ENCODE measurements at places on chromosomes 7 and 10. TPM values are rescaled to one million over a fixed set of nuclear protein-coding genes. Genes with fewer than 3 reads are reported as not detected.

GRCh38 chr10:34462056-34462455 is 353.0 kb downstream of the PARD3 start:
- no peak for DNase-seq

- no peak for DNase-seq
Measured at GRCh38 chr7:30207376-30207775, 72.6 kb downstream of the MTURN start.

GRCh38 chr10:10824591-10825148 is 193.0 kb upstream of the CELF2 start:
- no peak for DNase-seq

GRCh38 chr10:36038316-36038955 is 396.3 kb upstream of the FZD8 start:
- no peak for DNase-seq

DNA sequence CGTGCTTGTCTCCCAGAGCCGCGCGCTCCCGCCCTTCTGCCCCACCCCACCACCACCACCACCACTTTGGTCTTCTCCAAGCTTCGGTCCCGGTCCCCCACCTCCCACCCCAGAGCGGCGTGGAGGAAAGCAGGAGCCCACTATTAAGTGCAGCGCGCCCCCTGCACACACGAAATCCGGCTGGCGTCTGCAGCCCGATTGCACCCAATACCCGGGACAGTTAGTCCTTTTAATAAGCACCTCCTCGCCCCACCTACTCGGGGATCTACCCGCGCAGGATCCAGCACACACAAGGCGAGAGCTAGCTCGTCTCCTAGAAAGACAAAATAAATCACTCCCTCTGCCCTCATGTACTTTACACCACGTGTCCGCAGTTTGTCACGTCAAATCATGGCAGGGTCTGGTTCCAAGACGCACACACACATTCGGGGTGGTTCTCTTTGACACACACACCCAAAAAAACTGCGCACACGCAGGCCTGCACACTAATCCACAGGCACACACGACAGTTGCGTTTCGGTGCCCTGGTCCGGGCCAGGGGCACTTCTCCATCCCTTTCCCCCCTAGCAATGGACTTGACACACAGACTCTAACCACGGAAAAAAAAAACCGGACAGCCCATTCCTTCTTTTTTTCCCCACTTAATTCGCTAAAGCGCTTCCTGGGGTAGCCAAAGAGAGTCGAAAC is 1.6 kb downstream of the SFMBT2 start:
- DNase-seq, result peak; percentile 47

- DNase-seq, result no peak
Measured at GRCh38 chr10:78551184-78552005, 517.4 kb upstream of the ZMIZ1 start.

DNA sequence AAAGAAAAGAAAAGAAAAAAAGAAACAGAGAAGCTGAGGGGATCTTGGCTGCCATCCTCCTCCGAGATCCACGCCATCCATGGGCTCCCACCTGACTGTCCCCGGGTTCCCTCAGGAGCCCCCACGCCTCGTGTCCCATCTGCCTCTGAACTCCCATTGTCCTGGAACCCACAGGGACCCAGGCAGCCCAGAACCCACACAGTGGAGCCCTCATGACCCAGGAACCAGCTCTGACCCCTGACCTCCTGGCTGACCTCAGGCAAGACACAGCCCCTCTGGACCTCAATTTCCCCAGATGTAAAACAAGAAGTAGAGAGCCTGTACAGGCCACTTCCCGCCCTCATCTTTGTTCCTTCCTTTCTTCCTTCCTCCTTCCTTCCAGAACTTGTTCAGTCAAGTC is 40.4 kb downstream of the RASGEF1A start:
- DNase-seq, result no peak

DNA sequence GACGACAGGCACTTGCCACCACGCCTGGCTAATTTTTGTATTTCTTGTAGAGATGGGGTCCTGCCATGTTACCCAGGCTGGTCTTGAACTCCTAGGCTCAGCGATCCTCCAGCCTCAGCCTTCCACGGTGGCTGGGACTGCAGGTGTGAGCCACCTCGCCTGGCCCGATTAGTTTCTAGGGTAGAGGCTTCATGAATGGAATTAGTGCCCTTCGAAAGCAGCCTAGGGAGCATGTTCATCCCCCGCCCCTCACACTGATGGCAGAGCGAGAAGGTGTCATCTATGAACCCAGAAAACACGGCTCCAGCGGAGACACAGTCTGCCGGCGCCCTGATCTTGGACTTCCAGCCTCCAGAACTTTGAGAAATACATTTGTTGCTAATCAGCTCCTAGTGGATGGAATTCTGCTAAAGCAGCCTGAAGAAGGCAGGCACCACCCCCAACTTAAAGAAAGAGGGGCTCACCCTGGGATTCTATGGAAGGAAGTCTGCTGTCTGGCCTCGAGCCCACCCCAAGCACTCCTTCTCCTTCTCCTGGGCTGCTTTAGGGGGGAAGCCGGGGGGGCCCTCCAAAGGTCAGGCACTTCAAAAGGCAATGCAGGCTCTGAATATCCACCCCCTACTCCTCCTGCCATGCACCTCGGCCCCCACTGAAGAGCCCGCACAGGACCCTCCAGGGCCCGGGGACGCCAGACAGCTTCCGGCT is 10.1 kb downstream of the PDGFA start:
- no peak for DNase-seq

- no peak for DNase-seq
Measured at GRCh38 chr10:101569622-101570427, 18.2 kb downstream of the POLL start.

GRCh38 chr7:74252893-74253292 is 1.3 kb downstream of the RFC2 start:
- DNase-seq, result no peak

- DNase-seq, result no peak
Measured at GRCh38 chr7:151805191-151805590, 71.7 kb downstream of the PRKAG2 start.

DNA sequence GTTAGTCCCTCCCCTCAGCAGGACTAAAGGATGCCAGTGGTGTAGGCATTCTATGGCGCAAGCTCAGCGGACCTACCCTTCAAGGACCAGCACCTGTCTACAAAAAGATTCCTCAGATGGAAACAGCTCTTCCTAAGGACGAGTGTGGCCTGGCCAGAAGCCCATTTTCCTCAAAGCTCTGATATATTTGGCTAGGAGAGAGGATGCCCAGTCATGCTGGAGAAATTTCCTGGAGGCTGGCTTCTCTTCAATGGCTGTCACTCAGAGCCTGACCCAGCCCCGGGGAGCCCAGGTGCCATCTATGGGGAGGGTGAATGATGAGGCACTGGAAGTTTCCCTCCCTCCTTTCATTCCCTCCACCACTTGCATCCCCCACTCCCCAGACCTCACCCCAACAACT is 111.5 kb downstream of the PLXNA4 start:
- no peak for DNase-seq

GRCh38 chr7:89247207-89247606 is 451.7 kb upstream of the TEX47 start:
- no peak for DNase-seq

- no peak for DNase-seq
Measured at GRCh38 chr10:76657337-76658012, 980.1 kb downstream of the KCNMA1 start.

DNA sequence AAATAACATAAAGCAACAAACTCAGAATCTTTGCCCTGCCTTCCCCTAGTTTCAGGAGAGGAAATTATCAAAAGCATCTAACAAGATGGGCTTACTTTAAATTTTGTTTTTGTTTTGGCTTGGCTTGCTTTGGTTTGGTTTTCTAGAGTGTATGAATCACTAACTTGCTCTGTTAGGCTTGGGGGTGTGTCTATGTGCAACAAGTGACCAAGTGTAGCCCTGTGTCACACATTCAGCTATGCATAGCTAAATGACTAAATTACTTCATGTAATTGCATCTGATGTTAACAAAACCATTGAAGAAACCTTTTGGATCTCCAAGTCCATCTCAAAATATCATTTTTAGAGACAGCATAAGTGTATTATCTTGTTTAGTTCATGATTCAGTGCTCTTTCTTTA is 251.0 kb downstream of the TFEC start:
- DNase-seq, result no peak

DNA sequence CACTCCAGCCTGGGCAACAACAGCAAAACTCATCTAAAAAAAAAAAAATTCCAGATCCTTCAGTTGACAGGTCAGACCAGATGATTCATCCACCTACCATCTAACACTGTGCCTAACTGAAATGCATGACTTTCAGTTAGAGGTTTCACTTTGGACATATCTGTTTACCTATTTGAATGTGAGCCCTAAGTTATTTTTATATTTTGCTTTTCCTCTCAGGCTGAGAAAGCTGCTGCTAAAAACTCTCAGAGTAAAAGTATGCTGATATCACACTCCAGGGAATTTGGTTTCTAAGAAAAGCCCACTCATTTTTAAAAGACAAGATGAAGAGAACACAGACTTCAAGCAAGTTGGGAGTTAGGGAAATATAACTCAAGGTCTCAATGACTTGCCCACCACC is 126.0 kb downstream of the SGMS1 start:
- no peak for DNase-seq

- DNase-seq, result no peak
Measured at GRCh38 chr7:51295440-51296245, 21.0 kb downstream of the COBL start.

- no peak for DNase-seq
Measured at GRCh38 chr7:122182081-122182480, 38.0 kb upstream of the AASS start.

DNA sequence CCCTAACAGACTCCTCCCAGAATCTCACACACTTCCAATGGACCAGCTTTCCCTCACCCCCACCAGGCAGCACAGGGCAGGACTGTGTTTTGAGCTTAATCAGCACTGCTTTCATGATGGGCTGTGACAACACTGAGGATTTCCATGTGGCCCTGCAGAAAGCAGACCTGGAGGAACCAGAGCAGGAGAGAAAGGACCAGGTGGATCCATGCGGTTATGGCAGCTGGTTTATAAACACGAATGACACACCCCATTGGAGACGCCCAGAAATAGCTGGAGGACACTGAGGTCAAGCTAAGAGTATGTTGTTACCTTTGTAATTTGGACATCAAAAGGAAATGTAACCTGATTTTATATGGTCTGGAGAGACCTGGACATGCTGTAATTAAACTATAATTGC is 31.7 kb upstream of the HERPUD2 start:
- DNase-seq, result no peak

DNA sequence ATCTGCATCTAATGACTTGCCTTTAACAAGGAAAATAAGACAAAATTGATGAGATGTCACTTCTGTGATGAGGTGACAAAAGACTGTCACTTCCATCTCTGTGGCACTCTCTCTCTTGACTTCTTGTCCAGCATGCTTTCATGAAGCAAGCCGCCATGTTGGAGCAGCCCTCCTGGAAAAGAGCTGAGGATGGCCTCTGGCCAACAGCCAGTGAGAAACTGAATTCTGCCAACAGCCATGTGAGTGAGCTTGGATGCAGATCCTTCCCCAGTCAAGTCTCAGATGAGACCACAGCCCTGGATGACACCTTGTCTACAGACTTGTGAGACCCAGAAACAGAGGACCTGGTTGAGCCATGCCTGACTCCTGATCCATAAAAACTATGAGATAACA is 412.6 kb upstream of the SHH start:
- no peak for DNase-seq

DNA sequence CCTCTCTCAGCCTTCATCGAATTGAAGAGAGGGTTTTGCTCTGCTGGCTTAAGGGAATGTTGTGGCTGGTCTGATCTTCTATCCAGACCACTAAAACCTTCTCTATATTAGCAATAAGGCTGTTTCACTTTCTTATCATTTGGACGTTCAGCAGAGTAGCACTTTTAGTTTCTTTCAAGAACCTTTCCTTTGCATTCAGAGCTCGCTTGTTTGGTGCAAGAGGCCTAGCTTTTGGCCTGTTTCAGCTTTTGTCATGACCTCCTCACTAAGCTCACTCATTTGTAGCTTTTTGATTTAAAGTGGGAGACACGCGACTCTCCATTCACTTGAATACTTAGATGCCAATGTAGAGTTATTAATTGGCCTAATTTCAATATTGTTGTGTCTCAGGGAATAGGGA is 3.9 kb downstream of the MPP7 start:
- DNase-seq, result no peak

DNA sequence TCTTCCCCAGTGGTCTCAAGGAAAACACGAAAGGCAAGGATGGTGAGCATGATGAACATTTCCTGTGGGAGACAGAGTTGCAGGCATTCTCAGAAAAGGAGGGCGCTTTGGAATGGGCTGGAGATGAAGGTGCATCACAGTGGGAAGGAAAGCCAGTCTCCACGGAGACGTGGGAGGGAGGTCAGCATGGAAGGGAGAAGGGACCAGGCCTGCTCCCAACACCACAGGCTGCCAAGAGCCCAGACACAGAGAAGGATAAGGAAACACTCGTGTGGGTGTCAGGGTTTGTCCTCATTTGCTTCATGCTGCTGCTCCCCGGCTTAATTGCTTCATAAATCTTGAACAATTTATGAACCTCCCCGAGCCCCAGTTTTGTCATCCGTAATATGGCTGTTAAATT is 231.5 kb upstream of the ZNF32 start:
- no peak for DNase-seq

DNA sequence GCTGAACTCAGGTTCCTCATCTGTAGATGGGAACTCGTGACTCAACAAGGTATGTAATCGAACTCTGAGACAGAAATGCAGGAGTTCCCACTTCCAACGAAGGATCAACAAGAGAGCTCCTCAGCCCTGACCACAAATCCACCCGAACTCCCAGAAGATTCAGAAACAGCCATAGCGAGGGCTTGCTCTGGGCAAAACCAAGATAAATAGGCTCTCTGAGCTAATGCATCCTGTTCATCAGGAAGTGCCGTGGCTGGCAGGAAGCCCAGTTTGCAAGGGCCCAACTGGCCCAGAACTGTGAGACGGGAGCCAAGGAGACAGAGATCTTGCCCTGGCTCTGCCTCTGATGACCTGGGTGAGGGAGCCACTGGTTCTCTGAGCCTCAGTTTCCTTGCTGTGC is 141.7 kb upstream of the PFKP start:
- no peak for DNase-seq

DNA sequence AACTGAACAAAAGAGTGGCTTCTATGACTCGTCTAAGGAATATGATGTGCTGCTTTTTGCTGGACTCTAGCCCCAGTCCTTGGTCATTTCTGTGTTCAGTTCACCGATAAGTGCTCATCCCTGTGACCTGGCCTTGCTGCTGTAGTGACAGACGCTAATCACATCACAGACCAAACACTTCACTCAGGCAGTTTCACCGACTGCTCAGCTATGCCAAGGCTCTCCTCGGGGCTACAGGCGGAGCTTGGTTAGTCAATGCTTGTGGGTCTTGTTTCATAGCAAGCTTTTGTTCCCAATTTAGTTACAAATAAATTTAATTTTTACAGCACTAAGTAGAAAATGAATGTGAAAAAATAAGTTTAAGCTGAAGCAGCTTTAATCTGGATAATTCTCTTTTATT is 190.8 kb upstream of the PRKCQ start:
- no peak for DNase-seq

Gene NKX6-2
- not detected for total RNA-seq

Gene NRAP
- total RNA-seq, result 0.31 TPM

Gene ZNF487
- 9.7 TPM for total RNA-seq

Gene CRYGN
- total RNA-seq, result not detected

Gene UCN3
- total RNA-seq, result not detected

Gene AMPH
- total RNA-seq, result 17.0 TPM

Gene GPR85
- 272 TPM for total RNA-seq

Gene ASB10
- total RNA-seq, result not detected
